ENCODE measurements at places on chromosomes 1 and 21.
A peak's percentile ranks its signal among the peaks of the same experiment; 100 is the strongest.

- DNase-seq = no peak
These were observed 233.7 kb upstream of the NFIA start for GRCh38 chr1:60848583-60849188.

- no peak for DNase-seq
These were observed 3.2 kb downstream of the PLA2G2E start for GRCh38 chr1:19920132-19920710.

DNA sequence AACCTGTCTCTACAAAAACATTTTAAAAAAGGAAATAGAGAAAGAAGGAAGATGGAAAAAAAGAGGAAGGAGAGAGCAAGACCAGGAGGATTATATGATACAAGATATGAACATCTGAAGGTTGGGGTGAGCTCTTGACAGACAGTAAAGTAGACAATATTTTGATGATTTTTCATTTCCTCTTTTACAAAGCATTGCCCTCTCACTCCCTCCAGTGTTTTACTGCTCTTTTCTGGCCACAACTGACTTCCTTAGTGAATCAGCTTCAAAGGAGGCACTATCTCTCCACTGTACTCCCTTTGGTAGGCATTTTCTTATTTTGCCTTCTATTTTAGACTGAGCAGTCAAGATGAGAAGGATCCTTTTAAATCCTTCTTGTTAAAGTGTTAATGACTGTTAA, 296.7 kb downstream of the KCTD3 start:
- DNase-seq = no peak

DNA sequence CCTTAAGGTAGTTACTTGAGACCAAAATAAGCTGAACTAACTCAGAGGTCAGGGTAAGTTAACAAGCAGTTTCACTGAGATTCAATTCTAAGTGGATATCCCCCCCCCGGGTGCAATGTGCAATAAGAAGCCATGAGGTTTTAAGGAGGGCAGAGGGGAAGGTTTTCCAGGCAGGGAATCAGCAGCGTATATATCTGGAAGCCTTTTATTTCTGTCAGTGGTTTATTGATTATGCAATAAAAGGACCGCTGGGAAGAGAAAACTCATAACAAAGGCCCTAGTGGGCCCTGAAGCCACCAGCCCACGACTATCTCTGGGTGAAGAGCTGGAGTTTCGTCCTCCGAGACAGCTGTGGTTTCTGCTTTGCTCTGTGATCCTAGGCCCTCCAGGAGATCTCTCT, 53.1 kb upstream of the CTPS1 start:
- DNase-seq = no peak

GRCh38 chr1:220764757-220765156, 16.6 kb downstream of the MTARC2 start:
- DNase-seq = peak; percentile 6
